ENCODE measurements at places on chromosomes 6 and 20. TPM values are rescaled to one million over a fixed set of nuclear protein-coding genes. Genes with fewer than 3 reads are reported as not detected.

The SOX4 gene
- 3.5 TPM for total RNA-seq

The FAM217A gene
- total RNA-seq = not detected

The LY6G6D gene
- total RNA-seq = not detected

- DNase-seq = no peak
- H3K4me3 ChIP-seq = no peak overlapping the region
- peaks cover 13% of the 10 kb centered on the region for H3K36me3 ChIP-seq
- no peaks in the 10 kb centered on the region for H3K27me3 ChIP-seq
- H3K27ac ChIP-seq = no peak overlapping the region
- H3K4me1 ChIP-seq = no peaks in the 10 kb centered on the region
These were observed 42.8 kb upstream of the RNF8 start for GRCh38 chr6:37310966-37311365.

GRCh38 chr6:66556936-66557335, 849.9 kb upstream of the EYS start:
- H3K4me1 ChIP-seq = no peaks in the 10 kb centered on the region
- no peaks in the 10 kb centered on the region for H3K27me3 ChIP-seq
- no peak overlapping the region for H3K27ac ChIP-seq
- H3K4me3 ChIP-seq = no peak overlapping the region

Measured in HepG2 (cell line).